CD4-positive, alpha-beta T cell (primary cell): ENCODE measurements at places on chromosomes 11 and 22. TPM values are rescaled to one million over a fixed set of nuclear protein-coding genes. Genes with fewer than 3 reads are reported as not detected.

DNA sequence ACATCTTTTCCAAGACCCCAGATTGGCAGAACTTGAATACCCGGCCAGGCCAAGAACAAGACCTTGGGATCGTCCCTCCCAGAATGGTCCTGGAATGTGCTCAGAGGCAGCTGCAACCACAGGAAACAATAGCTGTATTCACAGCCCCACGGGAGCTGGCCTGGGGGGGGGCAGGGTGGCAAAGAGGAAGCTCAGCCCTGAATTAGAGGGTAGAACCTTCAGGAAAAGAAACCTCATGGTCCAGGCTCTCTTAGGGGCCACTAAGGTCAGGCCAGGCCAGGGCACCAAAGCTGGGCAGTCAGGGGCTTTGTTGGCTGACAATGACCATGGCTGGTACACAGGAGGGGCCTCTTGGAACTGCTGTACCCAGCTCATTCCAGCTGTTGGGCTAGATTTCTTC lies 17.3 kb downstream of the RPL27A start:
- DNase-seq: no peak

DNA sequence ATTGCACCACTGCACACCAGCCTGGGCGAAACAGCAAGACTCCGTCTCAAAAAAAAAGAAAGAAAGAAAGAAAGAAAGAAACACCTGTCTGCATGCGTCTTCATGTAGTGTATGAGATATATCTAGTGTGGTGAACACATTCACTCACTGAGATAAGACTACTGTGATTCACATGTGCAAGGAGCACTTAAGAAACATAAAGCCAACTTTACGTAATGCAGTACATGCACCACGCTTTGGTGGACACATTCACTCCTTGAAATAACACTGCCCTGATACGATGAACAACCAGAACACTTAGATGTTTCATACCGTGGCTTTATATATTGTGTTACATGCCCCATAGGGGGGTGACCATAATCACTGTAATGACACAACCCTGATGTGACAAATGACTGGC lies 96.0 kb downstream of the MICAL3 start:
- DNase-seq: no peak

- DNase-seq: no peak
Measured at GRCh38 chr11:122509899-122510298, 145.6 kb upstream of the UBASH3B start.

DNA sequence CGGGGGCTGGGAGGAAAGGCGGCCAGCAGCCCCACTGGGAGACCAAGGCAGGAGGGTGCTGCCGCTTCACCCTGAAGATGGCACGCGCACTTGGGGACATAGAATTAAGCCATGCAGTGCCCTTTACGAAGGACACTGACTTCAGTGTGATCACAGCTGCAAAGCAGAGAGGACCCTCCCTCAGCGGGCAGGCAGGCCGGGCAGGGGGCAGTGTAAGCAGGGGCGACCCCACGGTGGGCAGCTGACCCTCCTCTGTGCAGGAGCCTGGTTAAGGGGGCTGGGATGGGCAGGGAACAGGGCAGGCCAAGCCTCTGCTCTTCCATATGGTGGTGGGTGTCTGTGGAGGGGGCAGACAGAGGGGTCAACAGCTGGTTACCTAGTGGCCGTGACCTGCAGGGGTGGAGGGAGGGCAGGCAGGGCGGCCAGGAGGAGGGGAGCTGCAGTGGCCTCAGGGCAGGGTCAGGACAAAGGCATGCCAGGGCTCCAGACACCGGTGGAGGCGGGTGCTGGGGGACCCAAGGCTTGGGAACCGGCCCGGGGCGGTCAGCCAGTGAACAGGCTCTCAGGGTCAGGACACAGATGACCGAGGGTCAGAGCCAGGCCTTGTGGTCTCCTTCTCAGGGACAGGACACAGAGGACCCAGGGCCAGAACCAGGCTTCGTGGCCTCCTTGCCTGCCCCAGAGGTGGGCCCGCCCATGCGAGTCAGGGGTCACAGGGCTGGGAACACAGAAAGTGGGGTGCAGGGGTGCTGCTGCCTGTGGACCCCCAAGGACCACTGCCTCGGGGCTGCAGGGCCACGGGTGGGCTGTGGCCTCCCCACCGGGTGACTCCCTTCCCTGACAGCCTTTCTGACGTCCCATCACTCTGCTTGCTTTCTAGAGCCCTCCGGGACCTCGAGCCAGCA lies 7.2 kb downstream of the LMNTD2 start:
- DNase-seq: no peak

Gene CENATAC
- total RNA-seq: 121 TPM

Gene NAALAD2
- total RNA-seq: not detected

Gene SDHD
- 24.8 TPM for total RNA-seq
